H4 (cell line): ENCODE measurements at places on chromosomes 12 and 14.

DNA sequence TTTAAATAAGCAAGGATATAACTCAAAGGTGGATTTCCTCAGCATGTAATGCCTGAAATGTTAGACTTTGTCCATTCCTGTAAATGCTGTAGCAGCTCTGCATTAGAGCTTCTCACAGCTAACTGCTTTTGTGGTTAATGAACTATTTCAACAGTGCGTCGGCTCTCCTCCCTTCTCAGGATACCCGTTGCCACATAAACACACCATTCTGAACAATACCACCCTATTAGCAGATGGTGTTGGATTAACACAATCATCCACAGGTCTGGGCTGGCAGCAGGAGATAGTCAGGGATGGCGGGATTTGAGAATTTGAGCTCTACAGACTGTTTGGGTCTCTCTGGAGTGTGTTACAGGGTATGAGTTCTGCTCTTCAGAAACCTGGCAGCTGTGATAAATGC is 33.5 kb upstream of the C12orf42 start:
- DNase-seq, result no peak

- no peak for DNase-seq
Observed at GRCh38 chr14:87278415-87278814, 714.6 kb downstream of the GALC start.

DNA sequence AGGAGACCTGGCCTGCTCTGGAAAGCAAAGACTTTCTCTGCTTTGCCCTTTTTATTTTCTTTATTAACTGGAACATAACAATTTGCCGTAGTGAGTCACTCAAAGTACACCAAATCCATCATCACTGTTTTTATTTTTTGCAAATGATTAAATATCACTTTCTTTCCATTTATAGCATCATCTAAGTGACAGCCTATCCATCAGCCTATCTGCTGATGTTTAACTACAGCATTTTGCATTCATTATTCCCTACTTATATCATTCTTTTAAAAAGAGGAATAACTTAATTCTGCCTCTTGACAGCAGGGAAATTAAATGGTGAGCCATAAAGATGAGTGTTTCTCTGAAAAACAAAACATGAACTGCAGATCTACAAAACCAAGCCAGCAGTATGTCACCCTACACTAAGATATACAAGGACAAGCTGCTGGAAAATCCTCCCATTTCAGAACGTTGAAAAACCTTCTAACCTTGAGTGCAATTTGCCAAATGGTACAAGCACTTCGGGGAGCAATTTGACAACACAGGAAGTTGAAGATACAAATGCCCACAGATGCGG is 821.3 kb upstream of the TMEM132C start:
- DNase-seq, result no peak

DNA sequence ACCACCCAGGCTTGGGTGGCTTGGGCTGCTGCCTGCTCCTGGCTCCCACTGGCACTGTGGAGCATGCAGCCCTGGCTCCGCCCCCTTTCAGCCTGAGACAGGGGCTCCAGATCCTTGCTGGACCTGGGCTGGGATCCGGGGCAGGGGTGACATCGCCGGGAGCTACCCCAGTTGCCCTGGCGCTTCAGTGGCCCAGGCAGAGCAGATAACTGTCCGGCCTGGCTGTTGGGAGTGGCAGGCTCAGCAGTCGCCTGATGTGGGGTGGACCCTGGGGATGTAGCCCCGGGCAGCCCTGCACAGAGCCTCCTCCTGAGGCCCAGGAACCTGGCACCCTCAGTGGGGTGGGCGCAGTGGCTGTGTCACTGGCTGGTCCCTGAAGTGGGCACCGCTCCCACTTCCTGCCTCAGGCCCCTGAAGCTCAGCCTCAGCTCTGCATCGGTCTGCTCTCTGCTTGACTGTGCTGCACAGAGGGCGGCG is 57.9 kb downstream of the FUT8 start:
- no peak for DNase-seq

DNA sequence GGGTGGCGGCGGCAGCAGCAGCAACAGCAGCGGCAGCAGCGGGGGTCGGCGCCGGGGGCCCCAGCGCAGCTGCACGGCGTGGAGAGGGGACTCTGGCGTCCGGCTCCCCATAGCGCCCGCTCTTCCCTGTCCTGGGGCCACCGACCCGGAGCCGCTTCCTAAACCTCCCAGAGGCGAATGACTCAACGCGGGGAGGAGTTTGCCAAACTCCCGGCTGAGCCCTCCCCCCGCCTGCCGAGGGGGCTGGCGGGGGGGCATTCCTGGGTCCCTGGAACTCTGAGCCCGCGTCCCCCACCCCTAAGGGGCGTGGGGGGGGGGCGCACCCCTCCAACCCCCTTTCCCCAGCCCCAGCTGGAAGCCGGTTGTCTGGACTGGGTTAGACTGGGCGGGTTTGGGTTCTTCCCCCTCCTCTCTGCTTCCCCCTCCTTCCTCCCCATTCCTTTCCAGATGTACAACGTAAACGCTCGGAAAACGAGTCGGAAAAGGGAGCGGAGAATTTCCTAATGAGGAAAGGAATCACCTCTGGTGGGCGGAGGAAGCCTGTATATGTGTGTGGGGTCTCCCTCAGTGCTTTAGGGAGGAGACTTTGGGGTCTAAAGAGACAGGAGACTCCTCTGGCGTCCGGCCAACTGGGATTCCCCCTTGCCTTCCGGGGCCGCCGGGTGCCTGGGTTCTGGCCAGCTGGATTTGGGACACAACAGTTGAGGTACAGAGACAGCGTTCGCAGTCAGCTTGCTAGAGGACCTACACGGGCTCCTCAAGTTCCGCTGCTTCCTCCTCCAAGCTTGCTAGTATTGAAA is at the start of gene ITGA5:
ITGA5 (minus strand) TSS at position 179 of the 800 bp plus-strand sequence; CDS start at position 111, 68 bp downstream.
- peak; percentile 48 for DNase-seq

DNA sequence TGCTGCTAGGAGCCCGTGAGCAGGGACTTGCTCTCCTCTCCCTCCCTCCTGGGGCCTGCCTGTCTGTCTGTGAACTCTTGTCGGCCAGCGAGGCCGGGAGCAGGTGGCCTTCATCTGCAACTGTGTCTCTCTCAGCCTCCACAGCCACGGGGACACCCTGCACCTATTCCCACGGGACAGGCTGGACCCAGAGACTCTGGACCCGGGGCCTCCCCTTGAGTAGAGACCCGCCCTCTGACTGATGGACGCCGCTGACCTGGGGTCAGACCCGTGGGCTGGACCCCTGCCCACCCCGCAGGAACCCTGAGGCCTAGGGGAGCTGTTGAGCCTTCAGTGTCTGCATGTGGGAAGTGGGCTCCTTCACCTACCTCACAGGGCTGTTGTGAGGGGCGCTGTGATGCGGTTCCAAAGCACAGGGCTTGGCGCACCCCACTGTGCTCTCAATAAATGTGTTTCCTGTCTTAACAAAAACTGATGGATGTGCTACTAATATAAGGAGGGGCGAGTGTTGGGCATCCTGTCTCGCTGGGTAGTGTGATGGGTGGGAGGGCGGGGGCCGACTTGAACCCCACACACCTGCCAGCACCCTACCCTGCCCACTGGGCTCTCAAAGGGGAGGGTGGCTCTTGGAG is 34.8 kb downstream of the MEG3 start:
- DNase-seq, result no peak

- DNase-seq, result no peak
Observed at GRCh38 chr12:17511369-17511768, 578.6 kb downstream of the RERGL start.

DNA sequence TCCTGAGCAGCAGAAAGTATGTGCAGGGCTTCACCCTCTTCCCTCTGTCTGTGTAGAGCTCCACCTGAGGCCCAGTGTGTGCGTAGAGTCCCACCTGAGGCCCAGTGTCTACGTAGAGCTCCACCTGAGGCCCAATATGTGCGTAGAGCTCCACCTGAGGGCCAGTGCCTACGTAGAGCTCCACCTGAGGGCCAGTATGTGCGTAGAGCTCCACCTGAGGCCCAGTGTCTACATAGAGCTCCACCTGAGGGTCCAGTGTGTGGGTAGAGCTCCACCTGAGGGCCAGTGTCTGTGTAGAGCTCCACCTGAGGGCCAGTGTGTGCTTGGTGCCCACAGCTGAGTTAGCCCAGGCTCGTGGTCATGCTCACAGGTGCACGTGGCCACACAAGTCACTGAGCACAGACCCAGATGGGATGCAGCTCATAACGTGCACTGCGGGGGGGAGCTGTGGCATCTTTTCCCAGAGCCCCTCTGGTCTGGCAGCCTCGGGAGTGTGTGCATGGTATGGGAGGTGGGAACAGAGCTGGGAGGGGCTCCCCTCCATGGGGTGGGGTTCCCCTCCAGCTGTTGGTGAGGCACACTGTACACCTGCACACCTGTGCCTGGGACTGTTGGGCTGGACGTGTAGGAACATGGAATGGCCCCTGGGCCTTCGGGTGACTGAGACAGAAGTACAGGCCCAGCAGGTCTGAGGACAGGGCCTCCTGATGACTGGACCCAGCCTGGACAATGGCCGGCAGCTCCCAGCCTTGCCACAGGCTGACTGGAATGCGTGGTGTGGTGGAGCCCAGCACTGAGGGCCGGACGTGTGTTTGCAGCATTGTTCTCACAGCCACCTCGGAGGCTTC is 20.1 kb downstream of the PACS2 start:
- DNase-seq, result no peak

GRCh38 chr12:4169959-4170358 is 103.6 kb upstream of the CCND2 start:
- no peak for DNase-seq

GRCh38 chr12:100359822-100360221 is 2.9 kb downstream of the SLC17A8 start:
- DNase-seq, result no peak

DNA sequence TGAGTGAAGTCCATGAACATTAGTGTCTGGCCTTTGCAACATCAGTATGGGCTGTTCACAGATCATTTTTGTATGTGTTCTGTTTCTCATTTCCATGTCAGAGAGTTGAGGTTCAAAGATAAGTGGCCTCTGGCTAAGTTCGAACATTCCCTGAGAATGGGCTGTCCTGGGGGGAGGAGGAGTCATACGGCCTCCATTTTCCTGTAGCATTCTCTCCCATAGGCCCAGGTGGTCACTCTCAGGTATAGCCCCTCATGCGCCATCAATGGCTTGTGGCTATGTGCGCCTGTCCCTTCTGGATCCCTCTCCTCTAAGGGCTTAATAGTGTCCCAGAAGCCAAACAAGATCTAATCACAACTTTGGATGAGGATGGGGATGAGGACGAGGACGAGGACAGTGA is 165.0 kb downstream of the PAX9 start:
- no peak for DNase-seq

DNA sequence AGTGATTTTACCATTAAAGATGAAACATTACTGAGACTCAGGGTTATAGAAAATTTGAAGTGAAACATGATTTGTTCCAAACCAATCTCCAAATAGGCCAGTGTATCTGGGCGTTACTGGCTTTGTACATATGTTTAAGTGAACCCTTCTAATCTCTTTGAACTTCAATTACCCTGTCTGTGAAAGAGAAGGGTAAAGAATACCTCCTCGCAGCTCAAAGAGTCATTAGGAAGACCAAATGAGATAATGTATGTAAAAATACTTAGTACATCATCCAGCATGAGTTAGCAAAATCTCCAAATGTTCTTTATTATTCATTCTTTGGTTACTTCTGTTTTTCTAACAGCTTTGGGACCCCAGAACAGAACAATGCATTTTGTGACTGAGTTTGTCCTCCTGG is at the start of gene OR11H6:
OR11H6 (plus strand) TSS at position 301 of the 400 bp plus-strand sequence; CDS start at position 301, 0 bp downstream.
- no peak for DNase-seq

- DNase-seq, result no peak
Observed at GRCh38 chr12:88144037-88144436, 1.9 kb downstream of the TMTC3 start.

- no peak for DNase-seq
Observed at GRCh38 chr12:132236930-132237771, 92.2 kb downstream of the GALNT9 start.

DNA sequence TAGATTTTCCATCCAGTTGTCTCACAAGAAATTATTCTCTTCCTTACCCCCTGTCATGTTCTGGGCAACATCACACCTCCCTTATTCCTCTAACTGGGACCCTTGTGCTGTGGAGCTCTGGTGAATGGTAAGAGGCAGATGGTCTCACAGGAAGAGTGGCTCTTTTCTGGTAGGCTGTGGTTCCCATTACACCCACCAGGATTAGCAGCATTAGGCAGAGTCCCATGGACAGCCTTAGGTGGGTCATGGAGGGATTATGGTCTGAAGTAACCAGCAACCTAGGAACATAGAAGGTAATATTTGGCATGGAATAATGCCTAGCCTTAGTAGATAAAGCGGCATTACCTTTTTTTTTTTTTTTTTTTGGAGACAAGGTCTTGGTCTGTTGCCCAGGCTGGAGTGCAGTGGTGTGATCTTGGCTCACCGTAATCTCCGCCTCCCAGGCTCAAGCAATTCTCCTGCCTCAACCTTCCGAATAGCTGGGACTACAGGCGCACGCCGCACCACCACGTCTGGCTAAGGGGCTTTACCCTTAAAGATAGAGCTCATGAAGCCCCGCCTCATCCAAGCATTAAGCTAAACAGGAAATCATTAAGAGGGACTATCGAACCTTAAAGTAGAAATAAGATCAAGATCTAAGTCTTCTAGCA is 4.0 kb downstream of the C14orf119 start:
- DNase-seq, result no peak

GRCh38 chr12:122982963-122983788 is 2.7 kb downstream of the ARL6IP4 start:
- no peak for DNase-seq

DNA sequence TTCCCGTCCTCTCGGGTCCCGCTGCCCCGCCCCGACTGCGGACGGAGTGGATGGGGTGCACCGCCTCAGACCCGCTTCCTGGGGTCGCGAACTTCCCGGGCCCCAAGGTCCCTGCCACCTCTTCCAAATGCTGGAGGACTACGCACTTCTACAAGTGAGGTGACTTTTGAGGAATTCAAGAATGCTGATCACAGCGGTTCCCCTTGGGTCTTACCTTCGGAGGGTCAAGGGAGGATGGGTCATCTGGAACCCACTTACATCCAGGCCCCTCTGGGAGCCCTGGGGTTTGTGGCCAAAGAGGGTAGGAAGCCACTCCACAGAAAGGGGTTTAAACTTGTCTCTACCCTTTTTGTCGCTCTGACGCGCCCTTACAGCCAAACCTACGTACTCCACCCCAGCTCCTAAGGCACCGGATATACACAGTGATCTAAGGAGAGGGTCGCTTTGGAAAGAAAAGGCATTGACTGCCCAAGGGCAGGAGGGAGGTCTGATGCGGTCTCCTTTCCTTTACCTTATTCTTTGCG is 532 bp upstream of the PRKD1 start:
- DNase-seq, result no peak

GRCh38 chr12:52425466-52425865 is 8.7 kb downstream of the KRT75 start:
- no peak for DNase-seq

- no peak for DNase-seq
Observed at GRCh38 chr12:27261866-27262265, 17.8 kb downstream of the STK38L start.

GRCh38 chr12:119666226-119666795 is 1.6 kb upstream of the PRKAB1 start:
- DNase-seq, result no peak
